ENCODE measurements at places on chromosomes 11 and 22. TPM values are rescaled to one million over a fixed set of nuclear protein-coding genes. Genes with fewer than 3 reads are reported as not detected.

Gene OR4D10
- not detected for total RNA-seq

Gene CCDC188
- total RNA-seq, result not detected

Gene OR1S1
- total RNA-seq, result not detected

Gene MIOX
- not detected for total RNA-seq

Gene TSPAN32
- total RNA-seq, result 13.3 TPM

Gene SH3BP1
- total RNA-seq, result not detected

GRCh38 chr11:108568195-108568858 lies 25.2 kb downstream of the EXPH5 start:
- DNase-seq, result no peak

DNA sequence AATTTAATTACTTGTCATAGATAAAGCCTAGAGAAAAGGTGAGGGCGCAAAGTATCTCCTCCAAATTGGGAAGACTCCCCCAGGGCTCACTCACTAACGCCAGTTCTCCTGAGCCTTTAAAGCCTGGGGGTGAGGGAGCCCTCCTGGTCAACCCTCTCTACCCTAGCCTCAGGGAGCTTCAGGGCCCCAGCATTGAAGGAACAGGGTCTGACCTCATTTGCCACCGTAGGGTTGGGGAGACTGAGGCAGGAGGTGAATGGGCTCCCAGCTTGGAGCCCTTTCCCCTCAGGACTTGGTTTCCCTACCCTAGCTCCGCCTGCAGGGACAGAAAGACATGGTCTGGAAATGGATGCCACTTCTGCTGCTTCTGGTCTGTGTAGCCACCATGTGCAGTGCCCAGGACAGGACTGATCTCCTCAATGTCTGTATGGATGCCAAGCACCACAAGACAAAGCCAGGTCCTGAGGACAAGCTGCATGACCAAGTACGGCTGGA lies 1.7 kb downstream of the FOLR2 start:
- DNase-seq, result no peak

DNA sequence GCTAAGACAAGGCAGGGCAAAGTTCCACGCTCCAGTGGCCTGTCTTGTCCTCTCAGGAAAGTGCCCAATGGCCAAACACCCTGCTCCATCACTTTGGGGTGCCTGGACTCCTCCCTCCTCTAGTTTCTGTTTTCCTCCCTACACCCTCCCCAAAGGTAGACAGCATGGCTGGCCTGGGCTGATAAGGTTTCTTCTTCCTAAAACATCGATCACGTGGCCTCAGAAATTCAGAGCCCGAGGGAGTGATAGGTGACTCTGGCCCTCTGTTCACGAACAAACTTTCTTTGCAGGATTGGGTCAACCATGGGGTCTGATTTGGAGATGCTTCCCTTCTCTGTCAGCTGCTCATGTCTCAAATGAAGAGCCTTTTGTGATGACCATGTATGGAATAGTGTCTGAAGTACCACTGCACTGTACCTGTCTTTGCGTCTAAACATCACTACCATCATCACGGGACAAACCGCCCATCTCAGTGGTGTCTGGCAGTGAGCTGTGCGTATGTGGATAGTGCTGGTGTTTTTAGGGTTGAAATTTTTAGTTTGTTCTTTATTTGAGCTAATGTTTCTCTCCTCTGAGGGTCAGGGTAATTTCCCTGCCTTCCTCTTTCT lies 6.1 kb downstream of the MICAL2 start:
- DNase-seq, result no peak

GRCh38 chr22:41526830-41527799 lies 17.2 kb downstream of the POLR3H start:
- no peak for DNase-seq

DNA sequence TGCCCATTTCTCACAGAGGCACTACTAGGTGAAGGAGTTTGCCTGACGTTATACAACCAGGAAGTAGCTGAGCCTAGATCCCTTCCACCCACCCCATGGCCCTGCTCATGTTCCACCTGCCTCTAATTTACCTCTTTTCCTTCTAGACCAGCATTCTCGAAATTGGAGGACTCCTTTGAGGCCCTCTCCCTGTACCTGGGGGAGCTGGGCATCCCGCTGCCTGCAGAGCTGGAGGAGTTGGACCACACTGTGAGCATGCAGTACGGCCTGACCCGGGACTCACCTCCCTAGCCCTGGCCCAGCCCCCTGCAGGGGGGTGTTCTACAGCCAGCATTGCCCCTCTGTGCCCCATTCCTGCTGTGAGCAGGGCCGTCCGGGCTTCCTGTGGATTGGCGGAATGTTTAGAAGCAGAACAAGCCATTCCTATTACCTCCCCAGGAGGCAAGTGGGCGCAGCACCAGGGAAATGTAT lies 14.1 kb downstream of the PIK3IP1 start:
- DNase-seq, result no peak

DNA sequence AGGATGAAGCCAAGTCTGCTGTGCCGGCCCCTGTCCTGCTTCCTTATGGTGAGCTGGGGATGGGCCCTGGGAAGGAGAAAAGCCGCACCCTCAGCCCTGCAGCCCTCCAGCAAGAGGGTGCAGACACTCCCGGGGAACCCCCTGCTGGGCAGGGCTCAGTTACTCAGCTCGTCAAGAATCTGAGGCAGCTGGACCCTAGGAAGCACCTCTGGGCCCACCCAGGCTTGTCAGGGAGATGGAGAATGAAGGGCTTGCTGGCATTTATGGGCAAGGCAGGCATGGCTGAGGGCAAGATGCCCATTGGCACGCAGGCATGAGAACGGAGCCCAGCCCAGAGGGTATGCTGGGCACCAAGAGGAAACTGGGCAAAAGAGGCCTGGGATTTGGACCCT lies 12.9 kb downstream of the RELT start:
- peak; percentile 76 for DNase-seq

DNA sequence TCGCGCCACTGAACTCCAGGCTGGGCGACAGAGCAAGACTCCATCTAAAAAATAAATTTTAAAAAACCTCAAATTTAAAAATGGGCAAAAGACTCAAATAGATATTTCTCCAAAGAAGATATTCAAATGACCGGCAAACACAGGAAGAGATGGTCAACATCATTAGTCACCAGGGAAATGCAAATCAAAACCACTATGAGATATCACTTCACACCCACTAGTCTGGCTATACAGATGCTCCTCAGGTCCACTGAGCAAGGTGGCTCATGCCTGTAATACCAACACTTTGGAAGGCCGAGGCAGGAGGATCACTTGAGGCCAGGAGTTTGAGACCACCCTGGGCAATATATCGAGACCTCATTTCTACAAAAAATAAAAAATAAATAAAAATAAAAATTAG lies 43.3 kb upstream of the SLC35C1 start:
- no peak for DNase-seq

DNA sequence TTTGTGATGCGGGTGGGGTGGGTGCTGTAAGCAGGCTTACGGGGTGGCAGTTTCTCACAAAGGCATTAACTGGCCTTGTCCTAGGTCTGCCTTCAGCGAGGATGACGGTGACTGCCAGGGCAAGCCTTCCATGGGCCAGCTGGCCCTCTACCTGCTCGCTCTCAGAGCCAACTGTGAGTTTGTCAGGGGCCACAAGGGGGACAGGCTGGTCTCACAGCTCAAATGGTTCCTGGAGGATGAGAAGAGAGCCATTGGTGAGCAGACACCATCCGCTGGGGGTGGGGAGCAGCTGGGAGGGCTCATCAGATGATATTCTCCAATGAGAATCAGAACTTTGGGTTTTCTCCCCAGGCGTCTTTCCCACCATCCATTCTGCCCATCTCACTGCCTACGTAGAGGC lies 5.8 kb downstream of the TCN2 start:
- DNase-seq, result no peak

- no peak for DNase-seq
Observed at GRCh38 chr22:39185601-39186012, 33.1 kb upstream of the CBX7 start.

DNA sequence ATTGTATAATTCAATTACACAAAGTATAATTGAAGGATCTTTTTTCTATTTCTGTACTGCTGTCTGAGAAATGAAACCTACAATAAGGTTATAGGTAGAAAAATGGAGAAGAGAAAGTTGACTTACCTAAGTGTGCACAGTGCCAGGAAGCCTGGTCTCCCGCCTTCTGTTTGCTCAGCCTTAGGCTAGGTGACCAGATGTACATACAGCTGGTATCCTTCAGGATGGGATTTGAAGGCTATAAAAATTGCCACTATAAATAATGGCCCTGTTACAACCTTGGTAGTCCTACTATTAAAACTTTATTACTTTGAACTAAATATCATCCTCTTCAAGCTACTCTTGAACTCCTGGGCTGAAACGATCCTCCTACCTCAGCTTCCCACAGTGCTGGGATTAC lies 19.7 kb downstream of the OR51E2 start:
- no peak for DNase-seq

DNA sequence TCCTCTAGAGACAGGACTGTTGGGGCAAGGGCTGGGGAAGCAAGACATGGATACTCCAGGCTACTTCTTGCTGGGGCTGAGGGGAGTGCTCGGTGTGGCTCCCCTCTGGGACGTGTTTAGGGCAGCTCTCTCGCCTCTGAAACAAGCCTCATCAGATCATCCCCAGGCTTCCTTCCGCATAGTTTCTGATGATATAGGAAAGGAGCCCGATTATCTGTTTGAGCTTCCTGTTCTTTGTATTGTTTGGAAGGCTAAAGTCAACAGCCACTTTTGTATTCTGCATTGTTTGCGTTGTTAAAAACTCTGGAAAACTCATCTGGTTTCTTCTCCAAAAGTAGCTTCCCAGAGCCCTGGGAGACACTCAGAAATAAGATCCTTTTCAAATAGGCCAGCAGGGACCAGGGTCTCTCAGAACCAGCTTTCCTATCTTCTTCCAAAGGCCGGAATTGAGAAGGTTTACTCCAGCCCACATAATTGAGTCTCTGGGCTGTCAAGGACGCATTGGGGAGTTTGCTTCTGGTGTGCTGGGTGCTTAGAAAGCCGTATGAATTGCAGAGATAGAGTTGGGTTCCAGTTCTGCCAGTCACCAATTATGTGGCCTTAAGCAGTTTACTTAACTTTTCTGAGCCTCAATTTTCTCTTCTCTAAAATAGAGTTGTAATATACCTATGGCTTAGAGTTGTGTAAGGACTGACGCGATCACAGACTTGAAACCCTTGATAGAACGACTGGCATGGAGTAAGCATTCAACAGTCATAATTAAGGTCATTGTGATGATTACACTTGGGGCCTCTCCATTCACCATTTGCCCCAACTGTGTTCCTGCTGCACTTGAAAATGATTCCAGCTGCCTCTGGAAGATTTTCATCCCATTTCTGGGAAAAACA lies 19.1 kb downstream of the CD44 start:
- DNase-seq, result no peak

DNA sequence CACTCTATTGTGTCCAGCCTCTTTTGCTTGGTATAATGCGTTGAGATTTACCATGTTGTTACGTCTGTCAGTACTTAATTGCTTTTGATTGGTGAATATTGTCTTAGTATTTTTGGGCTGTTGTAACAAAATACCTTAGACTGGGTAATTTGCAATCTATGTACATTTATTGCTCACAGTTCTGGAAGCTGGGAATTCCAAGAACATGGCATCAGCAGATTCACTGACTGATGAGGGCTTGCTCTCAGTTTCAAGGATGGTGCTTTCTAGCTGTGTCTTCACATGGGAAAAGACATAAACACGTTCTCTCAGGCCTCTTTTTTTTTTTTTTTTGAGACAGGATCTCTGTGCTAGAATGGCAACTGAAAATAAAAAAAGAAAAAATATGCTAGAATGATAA lies 46.7 kb upstream of the INCENP start:
- no peak for DNase-seq

- no peak for DNase-seq
Observed at GRCh38 chr11:22666325-22666687, at the start of gene GAS2. TSS of gene GAS2 (plus strand) at chr11:22666611. CDS start at chr11:22674870, 8,259 bp downstream.

All from A172 (cell line).